ENCODE measurements at places on chromosomes 12 and 14. TPM values are rescaled to one million over a fixed set of nuclear protein-coding genes. Genes with fewer than 3 reads are reported as not detected.

DNA sequence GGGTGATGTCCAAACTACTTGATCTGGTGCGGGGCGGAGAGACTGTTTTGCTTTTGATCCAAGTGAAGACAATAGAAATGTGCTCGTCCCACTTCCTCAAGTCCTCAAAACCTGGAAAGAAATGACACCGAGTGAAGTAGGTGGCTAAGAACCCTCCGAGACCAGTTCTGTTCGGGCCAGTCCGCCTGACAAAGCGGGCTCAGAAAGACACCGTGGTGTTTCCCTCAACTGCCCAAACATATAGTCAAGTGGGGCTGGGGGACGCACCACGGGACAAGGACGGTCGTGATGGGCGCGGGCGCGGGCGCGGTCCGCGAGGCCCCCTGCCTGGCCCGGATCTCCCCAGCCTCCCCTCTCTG is 1.6 kb downstream of the PHLDA1 start:
- H3K4me3 ChIP-seq = peak overlapping the region; percentile 90
- peaks cover 42% of the 10 kb centered on the region for H3K4me1 ChIP-seq
- H3K27me3 ChIP-seq = peaks cover 3% of the 10 kb centered on the region
- DNase-seq = no peak
- peak overlapping the region; percentile 91 for H3K27ac ChIP-seq

DNA sequence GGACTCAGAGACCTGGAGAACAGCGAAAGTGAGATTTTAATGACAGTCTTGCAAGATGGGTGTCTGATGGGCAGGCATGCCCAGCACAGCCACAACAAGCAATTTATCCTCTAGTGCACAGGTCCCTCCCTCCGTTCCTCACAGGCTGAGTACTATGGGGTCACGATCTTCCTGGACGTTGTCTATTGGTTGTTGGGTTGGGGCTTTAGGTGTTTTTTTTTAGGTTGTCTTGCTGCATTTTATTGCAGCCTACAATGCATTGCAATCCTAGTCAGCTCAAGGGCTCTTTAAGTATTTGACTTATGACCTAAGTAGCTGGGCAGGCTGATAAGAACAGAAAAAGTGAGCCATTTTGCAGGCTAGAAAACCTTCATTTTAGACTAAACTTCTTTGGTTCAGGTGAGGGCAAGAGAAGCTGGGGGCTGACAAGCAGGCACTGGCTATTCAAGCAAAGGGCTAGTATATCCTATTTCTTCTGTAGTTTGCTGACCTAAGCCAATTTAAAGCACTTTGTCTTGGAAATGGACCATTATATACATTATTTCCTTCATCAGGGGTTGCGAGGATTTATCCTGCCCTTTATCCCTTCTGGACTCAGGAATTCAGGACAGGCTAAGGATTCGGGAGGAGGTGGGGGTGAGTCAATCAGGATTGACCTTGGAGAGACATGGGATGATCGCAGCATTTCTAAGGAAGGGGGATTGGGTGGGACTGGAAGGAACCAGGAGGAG is 6.0 kb downstream of the KRT7 start:
- no peaks in the 10 kb centered on the region for H3K36me3 ChIP-seq
- peaks cover 9% of the 10 kb centered on the region for H3K27me3 ChIP-seq
- peaks cover 10% of the 10 kb centered on the region for H3K4me1 ChIP-seq
- H3K27ac ChIP-seq = no peak overlapping the region

GRCh38 chr12:47071241-47071852 is 8.1 kb upstream of the PCED1B start:
- DNase-seq = peak; percentile 19
- no peaks in the 10 kb centered on the region for H3K27me3 ChIP-seq
- no peak overlapping the region for H3K4me3 ChIP-seq
- peaks cover 26% of the 10 kb centered on the region for H3K4me1 ChIP-seq
- no peak overlapping the region for H3K27ac ChIP-seq

- no peaks in the 10 kb centered on the region for H3K27me3 ChIP-seq
- H3K4me1 ChIP-seq = no peaks in the 10 kb centered on the region
- H3K4me3 ChIP-seq = no peak overlapping the region
- no peak overlapping the region for H3K27ac ChIP-seq
Observed at GRCh38 chr12:38543151-38543550, 226.6 kb downstream of the ALG10B start.

DNA sequence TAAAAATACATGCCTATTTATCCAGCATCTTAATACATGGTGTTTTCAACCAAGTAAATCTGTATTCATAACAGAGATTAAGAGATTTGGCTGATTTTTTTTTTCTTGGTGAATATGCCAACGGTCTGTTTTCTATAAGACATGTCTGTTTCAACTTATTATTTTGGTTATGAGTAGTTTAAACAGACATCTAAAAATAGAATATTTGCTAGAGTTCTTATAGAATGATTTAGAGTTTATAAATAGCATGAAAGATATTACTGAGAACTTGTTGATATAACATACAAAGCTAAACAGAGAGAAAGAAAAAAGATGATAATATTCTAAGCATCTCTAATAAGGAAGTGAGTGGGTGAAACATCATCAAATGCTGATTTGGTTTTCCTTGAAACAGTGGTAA is 199.9 kb downstream of the CCDC91 start:
- no peak overlapping the region for H3K27ac ChIP-seq
- H3K4me1 ChIP-seq = no peaks in the 10 kb centered on the region
- H3K36me3 ChIP-seq = peaks cover 41% of the 10 kb centered on the region
- H3K27me3 ChIP-seq = no peaks in the 10 kb centered on the region
- no peak for DNase-seq
- no peak overlapping the region for H3K4me3 ChIP-seq

GRCh38 chr12:93348575-93349435 is 28.9 kb upstream of the NUDT4 start:
- no peaks in the 10 kb centered on the region for H3K4me1 ChIP-seq
- H3K27ac ChIP-seq = no peak overlapping the region
- no peak for DNase-seq
- no peaks in the 10 kb centered on the region for H3K36me3 ChIP-seq

GRCh38 chr12:51898937-51899336 is 8.4 kb upstream of the ACVRL1 start:
- H3K27me3 ChIP-seq = peaks cover 2% of the 10 kb centered on the region
- H3K36me3 ChIP-seq = no peaks in the 10 kb centered on the region
- no peak overlapping the region for H3K27ac ChIP-seq

DNA sequence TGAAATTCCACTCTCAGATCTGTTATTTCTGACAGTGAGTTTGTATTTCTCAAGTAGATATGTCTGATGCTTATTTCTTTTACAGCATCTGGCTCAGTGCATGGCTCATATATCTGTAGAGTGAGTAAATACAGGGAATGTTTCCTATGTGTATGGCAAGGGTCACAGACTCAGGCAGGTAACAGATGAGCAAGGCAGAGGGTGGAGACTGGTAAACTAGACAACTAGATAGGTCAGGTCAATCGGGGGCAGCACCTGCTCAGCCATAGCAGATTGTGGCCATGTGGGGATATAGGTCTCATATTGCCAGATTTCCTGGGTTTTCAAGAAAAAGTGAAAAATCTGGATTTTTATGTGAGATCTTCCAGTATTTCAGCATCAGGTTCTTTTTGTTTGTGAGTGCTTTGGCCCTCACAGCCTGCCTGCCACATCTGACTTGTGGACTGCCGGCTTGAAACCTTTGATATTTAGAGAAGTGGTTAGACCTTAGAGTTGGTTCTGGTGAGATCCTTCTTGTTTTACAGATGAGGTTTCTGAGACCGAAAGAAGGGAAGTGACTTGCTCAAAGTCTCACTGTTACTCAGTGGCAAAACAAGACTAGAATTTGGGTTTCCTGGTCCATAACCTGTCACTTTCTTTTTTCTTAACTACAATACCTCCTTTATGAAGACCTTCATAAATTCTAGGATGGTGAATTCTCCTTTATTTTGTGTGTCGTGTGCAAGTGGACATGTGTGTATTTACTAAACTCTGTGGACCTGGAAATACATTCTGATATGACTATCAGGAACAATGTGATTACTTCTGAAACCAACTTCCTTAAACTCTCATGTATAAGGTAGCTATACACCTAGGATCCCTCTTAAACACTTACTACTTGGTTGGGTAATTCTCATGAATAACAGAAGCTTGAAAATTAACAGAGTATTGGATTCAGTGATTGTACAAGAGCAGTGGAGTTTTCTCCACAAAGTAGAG is 34.4 kb downstream of the PROX2 start:
- DNase-seq = peak; percentile 46
- H3K27me3 ChIP-seq = no peaks in the 10 kb centered on the region
- H3K4me3 ChIP-seq = no peak overlapping the region
- H3K36me3 ChIP-seq = peaks cover 2% of the 10 kb centered on the region
- peaks cover 54% of the 10 kb centered on the region for H3K4me1 ChIP-seq

GRCh38 chr14:26930576-26930975 is 332.7 kb upstream of the NOVA1 start:
- H3K27me3 ChIP-seq = no peaks in the 10 kb centered on the region
- no peak for DNase-seq
- no peaks in the 10 kb centered on the region for H3K36me3 ChIP-seq

GRCh38 chr14:38285962-38286361 is 30.1 kb upstream of the CLEC14A start:
- no peaks in the 10 kb centered on the region for H3K36me3 ChIP-seq
- no peak overlapping the region for H3K27ac ChIP-seq
- DNase-seq = no peak
- no peak overlapping the region for H3K4me3 ChIP-seq
- peaks cover 20% of the 10 kb centered on the region for H3K27me3 ChIP-seq

DNA sequence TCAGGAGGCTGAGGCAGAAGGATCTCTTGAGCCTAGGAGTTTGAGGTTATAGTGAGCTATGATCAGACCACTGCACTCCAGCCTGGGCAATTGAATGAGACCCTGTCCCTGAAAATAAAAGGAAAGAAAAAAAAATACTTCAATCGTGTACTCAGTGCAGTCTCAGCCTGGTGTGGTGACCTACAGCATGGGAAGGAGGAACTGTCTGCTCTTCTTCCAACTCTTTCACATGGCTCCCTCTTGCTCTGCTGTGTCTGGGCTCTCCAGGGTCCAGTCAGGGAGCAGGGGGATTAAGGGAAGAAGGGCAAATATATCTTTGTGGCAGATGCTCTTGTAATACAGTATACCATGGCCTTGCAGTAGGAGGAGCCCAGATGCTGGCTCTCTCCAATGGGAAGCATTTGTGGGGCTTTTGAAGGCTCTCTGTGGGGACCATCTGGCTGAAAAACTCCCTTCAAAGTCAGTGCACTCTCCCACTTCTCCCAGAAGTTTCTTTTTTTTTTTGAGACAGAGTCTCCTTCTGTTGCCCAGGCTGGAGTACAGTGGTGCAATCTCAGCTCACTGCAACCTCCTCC is 76.6 kb upstream of the TMPO start:
- peaks cover 28% of the 10 kb centered on the region for H3K27me3 ChIP-seq
- no peak overlapping the region for H3K27ac ChIP-seq
- no peaks in the 10 kb centered on the region for H3K4me1 ChIP-seq
- DNase-seq = no peak
- no peaks in the 10 kb centered on the region for H3K36me3 ChIP-seq

The PAPLN gene
- total RNA-seq = 1.0 TPM

The CCDC177 gene
- total RNA-seq = not detected

The RTL1 gene
- total RNA-seq = not detected

The PROX2 gene
- total RNA-seq = 0.41 TPM

The KRT74 gene
- total RNA-seq = not detected

The SLC25A29 gene
- 8.9 TPM for total RNA-seq

The PLXNC1 gene
- 3.6 TPM for total RNA-seq

The PTPN21 gene
- total RNA-seq = not detected

The ALG10B gene
- total RNA-seq = 16.6 TPM

Data from activated naive CD4-positive, alpha-beta T cell treated with anti-CD3 and anti-CD28 coated beads for 36 hours (primary cell).